ENCODE measurements at places on chromosomes 1 and 21.
A peak's percentile ranks its signal among the peaks of the same experiment; 100 is the strongest.

- DNase-seq: no peak
These were observed 31.8 kb upstream of the SLFNL1 start for GRCh38 chr1:41053316-41053715.

DNA sequence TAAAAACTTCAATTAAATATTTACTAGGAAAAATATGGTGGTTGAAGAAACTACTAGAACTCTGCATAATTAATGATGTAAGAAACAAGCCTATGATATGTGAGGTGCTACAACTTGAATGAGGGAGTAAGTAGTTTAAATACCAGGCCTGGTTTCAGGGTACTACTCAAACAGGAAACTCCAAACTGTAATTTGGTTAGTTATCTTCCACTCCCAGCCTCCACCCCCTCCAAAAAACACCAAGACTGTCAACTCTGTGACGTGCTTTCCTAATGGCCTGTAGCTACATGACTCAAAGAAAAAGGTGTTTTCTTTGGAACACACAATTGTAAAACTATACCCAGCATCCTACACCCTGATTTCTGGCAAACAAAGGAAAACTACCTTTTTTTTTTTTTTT, 55.9 kb upstream of the RCC1 start:
- DNase-seq: peak; percentile 84

DNA sequence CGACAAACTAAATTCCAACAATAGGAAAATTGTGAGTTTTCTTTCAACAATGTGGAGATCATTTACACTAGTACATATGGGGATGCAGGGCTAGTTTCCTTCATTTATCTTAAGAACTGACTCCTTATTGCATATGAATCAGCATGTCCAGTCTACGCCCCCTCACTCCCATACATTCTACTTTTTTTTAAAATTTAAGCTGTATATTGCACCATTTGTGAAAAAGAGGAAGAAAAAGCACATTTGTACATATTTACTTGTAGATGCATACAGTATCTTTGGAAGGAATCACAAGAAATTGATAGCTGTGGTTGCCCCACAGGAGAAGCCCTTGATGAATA, 15.9 kb downstream of the VPS26C start:
- DNase-seq: no peak

DNA sequence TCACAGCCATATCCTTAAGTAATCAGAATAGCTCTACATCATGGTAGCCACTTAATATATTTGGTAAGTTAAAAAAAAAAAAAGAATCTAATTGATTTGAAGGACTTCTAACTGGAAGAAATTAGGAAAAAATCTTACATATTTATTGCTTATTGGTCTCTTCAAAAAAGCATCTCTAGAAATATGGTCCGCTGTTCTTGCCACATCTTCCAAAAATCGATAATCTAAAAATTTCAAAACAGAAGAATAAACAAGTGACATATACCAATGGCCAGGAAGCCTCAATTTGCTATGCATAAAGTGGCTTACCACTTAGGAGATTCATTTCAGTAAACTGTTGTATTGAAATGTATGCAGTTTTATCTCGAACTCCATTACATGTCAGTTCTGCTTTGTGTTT, 2.3 kb downstream of the ZNHIT6 start:
- DNase-seq: no peak

- DNase-seq: peak; percentile 35
These were observed 252.4 kb upstream of the DUSP10 start for GRCh38 chr1:221994274-221994698.

- no peak for DNase-seq
These were observed 7.9 kb downstream of the CD1D start for GRCh38 chr1:158188611-158189010.

DNA sequence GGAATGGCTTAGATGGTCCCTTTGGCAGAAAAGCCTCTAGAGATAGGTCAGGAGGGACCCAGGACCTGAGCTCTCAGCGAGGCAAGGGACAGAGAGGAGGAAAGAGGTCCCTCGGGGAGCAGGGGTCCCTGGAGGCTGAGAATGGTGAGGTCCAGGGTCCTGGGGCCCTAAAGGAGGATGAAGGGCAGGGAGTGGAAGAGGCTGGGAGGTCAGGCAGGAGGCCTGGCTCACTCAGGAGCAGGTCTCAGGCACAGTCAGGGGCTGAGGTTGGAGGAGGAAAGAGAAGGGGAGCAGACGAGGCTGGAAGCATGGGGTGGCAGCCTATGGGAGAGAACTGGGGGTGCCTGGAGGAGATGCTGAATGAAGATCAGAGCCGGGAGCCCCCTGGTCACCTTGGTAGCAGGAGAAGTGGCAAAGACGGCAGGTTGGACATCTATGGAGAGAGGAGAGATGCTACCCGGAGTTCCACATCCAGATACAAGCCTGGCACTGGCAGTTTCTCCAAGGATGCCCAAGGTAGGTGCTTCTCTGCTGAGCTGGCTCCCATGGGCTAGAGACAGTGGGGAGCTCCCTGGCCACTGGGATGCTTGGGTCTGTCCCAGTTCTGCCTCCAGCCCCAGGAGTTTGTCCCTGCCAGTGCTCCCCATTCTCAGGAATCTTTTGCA, 22.6 kb downstream of the IGFN1 start:
- no peak for DNase-seq

DNA sequence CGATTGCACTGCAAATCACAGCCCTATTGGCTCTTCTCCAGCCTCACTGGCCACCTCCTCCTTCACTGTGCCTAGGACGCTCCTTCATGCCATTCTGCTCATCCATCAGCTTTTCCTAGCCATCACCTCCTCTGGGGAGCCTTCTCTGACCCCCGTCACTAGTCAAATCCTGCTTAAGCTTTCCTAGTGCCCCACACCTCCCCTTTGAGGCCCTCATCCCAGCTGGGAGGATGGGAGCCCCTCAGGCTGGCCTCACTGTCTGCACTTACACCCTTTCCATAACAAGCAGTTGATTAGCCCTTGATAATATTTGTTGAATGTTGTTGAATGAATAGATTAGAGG, 50.7 kb downstream of the KLHDC7A start:
- DNase-seq: no peak

- DNase-seq: no peak
These were observed 204.9 kb downstream of the KCNJ6 start for GRCh38 chr21:37711286-37711829.

DNA sequence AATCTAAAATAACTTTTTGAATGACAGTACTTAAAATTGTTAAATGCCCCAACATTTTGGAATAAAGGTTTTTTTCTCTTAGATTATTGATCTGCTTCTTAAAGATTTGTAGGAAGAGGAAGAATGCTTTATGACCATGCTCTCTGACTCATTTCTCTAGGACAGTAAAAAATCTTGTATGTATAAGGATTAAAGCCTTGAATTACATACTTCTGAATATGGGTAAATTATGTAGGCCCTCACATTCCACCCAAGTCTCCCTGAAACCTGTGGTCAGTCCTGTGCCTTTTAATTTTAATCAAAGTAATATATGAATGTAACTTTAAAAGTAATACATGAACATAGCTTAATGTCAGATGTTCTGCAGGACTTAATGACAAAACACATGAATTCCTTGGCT, 50.5 kb downstream of the ABCD3 start:
- DNase-seq: no peak

DNA sequence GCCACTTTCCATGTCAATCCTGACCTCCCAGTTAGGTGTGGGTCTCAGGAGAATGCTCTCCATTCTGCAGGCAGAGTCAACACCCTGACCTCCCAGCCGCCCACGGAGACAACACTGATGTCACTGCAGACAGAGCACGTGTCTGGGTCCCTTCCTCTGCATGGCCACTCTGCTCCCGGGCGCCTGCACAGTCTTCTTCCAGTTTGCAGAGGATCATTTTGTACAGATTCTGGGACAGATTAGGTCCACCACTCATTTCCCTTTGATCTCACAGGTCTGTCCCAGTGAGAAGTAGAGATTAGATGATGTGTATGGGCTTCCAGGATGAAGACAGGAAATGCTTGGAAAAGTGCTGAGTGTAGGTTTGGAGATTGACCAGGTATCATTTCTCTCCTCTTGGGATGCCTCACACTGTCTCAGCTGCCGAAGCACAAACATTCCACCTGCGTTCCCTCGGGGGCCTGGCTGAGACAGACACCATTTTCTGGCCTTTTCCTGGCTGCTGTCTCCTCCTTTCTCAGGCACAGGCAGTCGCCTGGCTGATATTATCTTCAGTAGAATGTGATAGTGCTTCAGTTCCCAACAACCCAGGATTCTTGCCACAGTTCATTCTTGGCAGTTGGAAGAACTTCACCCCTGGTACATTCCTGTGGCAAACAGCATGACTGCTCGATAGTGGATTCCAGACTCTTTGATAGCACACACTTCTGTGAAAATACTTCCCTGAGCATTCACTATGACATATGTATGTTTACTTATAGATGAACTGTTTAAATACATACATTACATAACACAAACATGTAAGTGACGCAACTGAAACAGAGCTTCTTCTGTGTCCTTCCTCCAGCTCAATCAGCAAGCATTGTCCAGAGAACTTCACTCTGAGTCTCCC, 7.9 kb downstream of the MYBPHL start:
- peak; percentile 85 for DNase-seq

DNA sequence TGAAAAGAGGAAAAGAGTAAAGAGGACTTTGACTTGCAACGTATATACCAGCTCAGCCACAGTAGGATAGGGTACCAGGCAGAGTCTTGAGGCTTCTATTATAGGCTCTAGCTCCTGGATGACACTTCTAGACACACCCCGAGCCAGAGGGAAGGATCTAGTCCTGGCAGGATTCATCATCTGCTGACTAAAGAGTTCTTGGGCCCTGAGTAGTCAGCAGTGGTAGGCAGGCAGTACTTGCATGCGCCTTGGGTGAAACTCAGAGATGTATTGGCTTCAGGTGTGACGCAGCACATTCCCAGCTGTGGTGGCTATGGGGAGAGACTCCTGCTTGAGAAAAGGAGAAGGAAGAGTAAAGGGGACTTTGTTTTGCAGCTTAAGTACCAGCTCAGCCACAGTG, 162.3 kb upstream of the APP start:
- no peak for DNase-seq

- no peak for DNase-seq
These were observed 1.7 kb upstream of the ACTRT2 start for GRCh38 chr1:3019516-3020051.

GRCh38 chr1:19922015-19922688, 1.3 kb downstream of the PLA2G2E start:
- DNase-seq: no peak

All from renal cortical epithelial cell (primary cell).